Stimulated activated CD8-positive, alpha-beta memory T cell treated with anti-CD3 and anti-CD28 coated beads, Interleukin-7, amount 100 ng/mL, for 48 hours (primary cell): ENCODE measurements at places on chromosomes 2 and 18.

DNA sequence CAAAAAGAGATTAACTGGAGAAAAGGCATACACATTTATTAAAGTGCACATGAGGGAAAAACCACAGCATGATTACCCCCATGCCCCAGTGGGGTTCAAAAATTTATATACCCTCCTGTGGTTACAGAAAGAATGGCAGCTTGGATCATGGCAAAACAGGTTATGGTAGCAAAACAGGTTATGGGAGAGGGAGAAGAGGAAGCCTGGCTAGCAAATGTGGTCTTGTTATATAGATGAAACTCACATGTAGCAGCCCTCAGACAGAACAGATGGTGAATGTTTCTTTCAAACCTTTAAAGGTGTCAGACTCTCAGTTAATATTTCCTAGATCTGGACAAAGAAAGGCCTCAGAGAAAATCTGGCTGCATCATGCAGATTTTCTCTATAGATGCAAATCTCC is 178.2 kb upstream of the ZC3H15 start:
- no peak for DNase-seq

DNA sequence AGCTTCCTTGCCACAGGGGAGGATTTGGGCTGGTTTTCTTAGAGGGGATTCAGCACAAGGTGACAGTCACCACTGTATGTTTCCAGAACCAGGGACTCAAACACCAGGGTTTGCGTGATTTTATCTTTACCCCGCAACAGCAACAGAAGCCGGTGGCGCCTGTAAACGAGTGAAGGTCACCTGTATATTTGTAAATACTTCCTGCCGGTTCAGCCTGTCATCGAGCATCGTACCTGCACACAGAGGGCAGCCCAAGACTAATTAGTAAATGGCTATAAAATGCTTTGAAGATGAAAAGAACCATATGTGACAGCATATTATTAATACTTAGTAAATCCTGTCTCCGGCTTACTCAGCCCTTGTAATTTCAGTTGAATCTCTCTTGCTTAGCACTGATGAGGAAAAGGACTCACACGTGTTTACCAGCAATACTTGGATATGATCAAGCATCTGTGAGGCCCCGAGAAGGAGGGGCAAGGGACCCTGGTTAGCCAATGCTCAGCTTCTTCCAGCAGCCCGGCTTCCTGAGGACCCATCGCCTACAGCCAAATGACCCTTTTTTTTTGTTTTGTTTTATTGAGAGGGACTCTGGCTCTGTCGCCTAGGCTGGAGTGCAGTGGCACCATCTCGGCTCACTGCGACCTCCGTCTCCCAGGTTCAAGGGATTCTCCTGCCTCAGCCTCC is 51.3 kb upstream of the FOSL2 start:
- DNase-seq: no peak

GRCh38 chr2:143819190-143819735 is 690.0 kb downstream of the ARHGAP15 start:
- DNase-seq: no peak

- no peak for DNase-seq
These were observed 55.0 kb downstream of the PKDCC start for GRCh38 chr2:42102591-42103450.
